T-helper 17 cell (primary cell): ENCODE measurements at places on chromosomes 1 and 21. TPM values are rescaled to one million over a fixed set of nuclear protein-coding genes. Genes with fewer than 3 reads are reported as not detected.

DNA sequence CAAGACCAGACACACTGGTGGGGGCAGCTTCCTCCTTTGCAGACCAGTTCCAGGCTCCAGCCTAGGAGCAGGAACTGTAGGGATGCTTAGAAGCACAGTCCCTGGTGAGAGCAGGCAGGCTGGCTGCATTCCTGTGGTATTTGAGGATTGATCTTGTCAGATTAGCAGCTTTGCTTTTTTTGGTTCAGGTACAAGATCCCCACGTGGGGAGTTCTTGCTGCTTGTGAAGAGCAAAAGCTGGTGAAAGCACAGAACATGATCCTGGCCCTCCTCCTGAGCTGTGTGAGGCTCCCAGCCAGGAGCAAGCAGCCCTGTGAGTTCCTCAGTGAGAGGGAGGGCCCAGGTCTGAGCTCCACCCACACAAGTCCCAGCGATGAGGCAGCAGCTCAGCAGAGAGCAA is 75.3 kb upstream of the ARTN start:
- DNase-seq, result no peak

Gene SLC22A15
- 2.3 TPM for total RNA-seq

Gene OPRD1
- total RNA-seq, result not detected

Gene HES2
- not detected for total RNA-seq

DNA sequence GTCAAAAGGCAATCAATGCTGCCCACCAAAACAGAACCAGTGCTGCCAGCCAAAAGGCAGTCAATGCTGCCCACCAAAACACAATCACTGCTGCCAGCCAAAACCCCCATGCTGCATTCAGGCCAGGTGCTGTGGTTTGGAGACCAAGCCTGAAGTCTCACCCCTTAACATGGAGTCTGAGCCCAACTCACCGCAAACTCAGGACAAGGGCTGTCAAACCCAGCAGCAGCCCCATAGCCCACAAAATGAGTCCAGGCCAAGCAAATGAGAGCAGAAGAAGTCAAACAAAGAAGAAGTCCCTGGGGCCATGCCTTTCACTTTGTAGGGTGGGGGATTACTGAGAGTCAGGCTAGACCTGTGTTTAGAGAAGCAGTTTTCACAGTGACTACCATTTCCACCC is 6.4 kb downstream of the SMCP start:
- no peak for DNase-seq

DNA sequence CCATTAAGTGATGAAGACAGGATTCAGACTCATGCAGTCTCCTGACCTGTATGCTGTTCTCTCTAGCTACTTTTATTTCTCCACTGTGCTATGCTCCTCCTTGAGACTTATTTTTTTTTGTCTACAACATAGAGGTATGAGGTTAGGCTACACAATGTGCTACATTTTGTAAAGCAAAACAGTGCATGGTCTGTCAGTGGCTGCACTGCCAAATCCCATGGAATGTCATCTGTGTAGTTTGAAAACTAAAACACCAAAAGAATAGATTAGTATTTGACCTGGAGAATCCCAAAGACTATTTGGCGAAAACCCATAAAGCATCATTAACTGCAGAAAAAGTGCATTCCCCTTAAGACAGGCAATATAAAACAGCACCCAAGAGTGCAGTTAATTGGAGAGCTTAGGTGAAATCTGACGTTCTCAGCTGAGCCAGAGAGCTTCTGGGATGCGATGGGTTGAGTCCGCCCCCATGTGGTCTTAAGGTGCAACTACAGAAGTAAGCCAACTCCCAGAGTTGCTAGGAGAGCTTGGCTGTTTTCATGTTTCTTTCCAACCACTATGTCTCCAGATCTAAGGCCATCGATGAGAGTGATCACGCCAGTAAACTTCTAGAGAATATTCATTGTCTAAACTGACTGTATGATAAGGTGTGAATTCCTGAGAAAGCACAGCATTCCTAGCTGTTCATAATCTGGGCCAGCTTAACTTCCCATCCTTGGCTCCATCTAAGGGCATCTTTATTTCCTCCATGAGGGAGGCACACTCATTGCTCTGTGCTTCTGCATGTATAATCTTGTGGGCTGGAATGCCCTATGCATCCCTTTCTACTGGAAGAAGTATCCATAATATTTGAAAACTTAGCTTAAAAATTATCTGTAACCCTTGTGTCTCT is 20.7 kb upstream of the CYP2J2 start:
- DNase-seq, result no peak

DNA sequence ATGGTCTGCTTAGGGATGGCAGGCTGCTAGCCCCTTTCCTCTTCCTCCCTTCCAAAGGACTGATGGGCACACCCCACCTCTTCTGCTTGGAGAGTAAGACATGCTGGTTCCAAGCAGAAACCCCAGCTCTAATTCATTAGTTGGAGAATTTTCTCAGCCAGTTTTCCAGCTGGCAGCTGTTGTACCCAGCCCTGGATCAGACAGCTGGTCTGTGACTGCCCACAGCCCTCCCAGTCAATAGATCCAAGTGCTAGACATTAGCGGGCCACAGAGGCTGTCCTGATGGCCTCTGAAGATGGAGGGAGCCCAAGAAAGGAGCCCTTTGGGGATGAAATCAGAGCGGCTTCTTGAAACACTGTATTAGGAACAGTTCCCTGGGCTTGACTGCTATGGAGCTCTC is 35.8 kb downstream of the ACOT11 start:
- DNase-seq, result no peak
